ENCODE measurements at places on chromosomes 16 and 17. TPM values are rescaled to one million over a fixed set of nuclear protein-coding genes. Genes with fewer than 3 reads are reported as not detected.
A peak's percentile ranks its signal among the peaks of the same experiment; 100 is the strongest.

The PYY gene
- not detected for total RNA-seq

The TP53TG3C gene
- not detected for total RNA-seq

DNA sequence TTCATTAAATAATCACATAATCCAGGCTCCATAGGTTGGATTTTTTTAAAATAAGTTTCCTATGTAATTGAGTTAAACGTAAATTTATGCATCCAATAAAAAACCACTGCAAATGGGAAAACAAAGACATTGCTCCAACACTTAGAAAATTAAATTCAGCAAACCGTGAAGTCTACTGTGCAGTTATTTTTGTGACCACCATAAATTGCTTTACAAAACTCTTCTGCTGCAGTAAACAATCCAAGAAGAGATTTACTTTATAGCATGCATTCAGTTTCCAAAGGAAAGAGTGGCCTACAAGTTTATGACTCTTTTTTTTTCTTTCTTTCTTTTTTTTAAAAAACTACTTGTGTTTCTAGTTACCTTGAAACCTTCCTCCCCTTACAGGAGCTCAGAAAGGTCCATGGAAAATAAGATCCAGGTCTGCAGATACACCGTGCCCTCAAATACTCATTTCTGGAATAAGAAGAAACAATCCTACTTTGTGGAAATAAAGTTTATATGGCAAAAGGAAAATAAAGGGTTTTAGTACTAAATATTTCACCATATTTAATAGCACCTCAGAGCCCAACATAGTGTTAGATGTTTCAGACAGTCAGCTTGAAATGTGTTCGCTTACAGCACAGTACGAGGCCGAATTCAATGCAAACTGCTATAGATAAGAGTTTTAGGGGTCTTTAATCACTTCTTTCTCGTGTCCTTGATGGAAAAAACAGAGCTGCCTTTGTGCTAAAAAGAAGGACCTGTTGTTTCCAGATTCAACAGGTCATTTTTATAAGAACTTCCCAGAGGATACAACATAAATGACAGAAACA, 3.2 kb downstream of the HS3ST3A1 start:
- no peak overlapping the region for H3K4me3 ChIP-seq
- H3K27me3 ChIP-seq, result peaks cover 58% of the 10 kb centered on the region
- H3K27ac ChIP-seq, result no peak overlapping the region
- H3K4me1 ChIP-seq, result no peaks in the 10 kb centered on the region
- DNase-seq, result no peak

GRCh38 chr16:3068487-3068886, 3.0 kb downstream of the IL32 start:
- peak overlapping the region; percentile 73 for H3K4me3 ChIP-seq
- no peak for DNase-seq
- peaks cover 13% of the 10 kb centered on the region for H3K36me3 ChIP-seq
- H3K27me3 ChIP-seq, result no peaks in the 10 kb centered on the region
- H3K27ac ChIP-seq, result no peak overlapping the region

DNA sequence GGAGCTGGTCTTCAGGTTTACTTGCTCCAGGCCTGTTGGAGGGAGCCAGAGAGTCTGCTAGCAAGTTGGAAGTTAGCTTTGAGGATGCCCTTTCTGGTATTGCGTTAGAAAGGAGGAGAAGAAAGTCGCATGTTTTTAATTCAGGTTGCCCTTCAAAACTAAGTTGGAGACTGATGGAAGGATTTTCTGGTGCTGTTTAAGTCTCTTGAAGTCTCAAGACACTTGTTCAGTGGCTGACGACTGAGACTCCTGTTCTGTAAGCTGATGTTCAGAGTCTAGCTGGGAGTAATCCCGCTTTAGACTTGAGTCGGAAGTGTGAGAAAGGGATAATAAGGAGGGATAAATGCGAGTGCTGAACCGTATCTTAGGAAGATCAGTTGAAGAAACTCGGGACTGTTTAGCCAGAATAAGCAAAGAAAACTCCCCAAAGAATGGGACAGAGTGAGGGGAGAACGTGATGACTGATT, 740 bp downstream of the AATF start:
- peaks cover 5% of the 10 kb centered on the region for H3K27me3 ChIP-seq
- peak overlapping the region; percentile 90 for H3K27ac ChIP-seq
- peaks cover 21% of the 10 kb centered on the region for H3K4me1 ChIP-seq
- no peak for DNase-seq
- H3K4me3 ChIP-seq, result peak overlapping the region; percentile 74
- H3K36me3 ChIP-seq, result peaks cover 14% of the 10 kb centered on the region

DNA sequence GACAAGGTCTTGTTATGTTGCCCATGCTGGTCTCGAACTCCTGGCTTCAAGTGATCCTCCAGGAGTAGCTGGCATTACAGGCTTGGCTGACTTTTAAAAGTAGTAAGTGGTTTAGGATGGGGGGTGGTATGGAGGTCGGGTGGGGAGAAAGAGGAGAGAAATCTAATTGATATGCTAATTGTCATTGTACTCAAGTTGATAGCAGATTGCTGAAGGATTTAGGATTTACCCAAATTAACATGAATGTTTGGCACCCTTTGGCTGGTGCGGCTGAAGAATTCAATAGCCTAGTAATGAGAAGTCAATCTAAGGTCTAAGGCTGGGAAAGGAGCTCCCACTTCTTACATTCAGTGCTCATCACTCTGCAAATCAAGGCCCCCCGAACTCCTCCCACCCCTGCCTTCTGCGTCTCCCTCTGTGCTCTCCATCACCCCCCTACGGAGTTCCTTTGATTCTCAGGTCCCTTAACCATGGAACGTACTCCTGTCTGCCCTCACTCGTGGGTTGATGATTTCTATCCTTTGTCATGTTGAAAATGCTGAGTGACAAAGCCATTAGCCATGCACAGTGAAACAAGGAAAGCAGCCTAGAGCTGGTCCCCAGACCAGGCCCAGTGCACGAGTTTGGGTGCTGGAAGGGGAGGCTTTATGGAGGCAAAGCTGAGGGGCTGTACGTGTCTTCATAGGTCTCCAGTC, 17.3 kb downstream of the CDH13 start:
- peaks cover 25% of the 10 kb centered on the region for H3K4me1 ChIP-seq
- no peak for DNase-seq
- H3K27me3 ChIP-seq, result no peaks in the 10 kb centered on the region
- H3K4me3 ChIP-seq, result no peak overlapping the region

DNA sequence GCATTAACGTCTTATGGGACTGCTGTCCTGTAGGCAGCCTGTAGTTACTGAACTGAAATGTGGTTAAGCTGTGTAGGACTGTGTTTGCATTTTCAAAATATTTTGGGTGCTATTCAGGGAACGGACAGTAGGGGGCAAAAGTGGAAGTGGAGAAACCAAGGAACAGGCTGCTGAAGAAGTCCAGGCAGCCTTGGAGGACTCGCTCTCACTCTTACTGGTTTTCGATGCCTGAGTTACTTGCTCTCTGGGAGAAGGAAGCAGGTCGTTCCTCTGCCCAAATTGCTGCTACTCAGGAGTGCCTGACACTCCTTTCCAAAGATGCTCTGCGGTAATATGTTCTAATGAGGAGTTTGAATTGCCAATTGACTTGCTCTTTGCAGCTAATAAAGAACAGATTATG, 64.5 kb upstream of the RBFOX1 start:
- peaks cover 36% of the 10 kb centered on the region for H3K4me1 ChIP-seq
- no peaks in the 10 kb centered on the region for H3K36me3 ChIP-seq
- no peak overlapping the region for H3K4me3 ChIP-seq
- DNase-seq, result no peak
- peak overlapping the region; percentile 76 for H3K27ac ChIP-seq

GRCh38 chr17:77887464-77888241, 70.8 kb upstream of the TNRC6C start:
- peak overlapping the region; percentile 69 for H3K4me3 ChIP-seq
- no peaks in the 10 kb centered on the region for H3K36me3 ChIP-seq
- peak; percentile 89 for DNase-seq
- H3K4me1 ChIP-seq, result peaks cover 7% of the 10 kb centered on the region

DNA sequence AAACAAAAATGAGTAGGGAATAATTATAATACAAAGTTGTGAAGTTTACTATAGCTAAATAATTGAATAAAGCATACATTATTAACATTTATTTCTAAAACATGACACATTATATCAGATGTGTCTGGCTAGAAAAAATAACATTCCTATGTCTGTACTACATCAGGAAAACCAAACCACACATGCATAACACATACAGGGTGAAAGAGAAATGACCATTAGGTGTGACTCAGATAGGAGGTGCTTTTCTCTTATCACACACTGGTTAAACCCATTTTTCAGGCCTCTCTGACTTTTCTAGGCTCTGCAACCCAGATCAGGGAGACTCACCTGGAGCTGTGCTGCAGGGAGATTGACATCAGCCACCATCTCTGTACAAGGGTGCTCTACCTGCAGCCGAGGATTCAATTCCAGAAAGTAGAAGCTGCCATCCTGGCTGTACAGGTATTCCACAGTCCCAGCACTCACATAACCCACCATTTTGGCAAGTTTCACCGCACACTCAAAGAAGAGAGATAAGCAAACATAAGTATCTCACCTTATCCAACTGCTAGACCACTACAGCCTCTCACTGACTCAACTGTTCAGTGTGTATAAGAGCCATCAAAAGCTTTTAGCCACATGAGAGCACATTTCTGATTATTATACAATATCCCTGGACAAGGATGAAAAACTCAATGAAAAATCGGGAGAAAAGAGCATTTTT, 116.6 kb upstream of the C17orf78 start:
- no peaks in the 10 kb centered on the region for H3K36me3 ChIP-seq
- no peak for DNase-seq
- H3K4me1 ChIP-seq, result no peaks in the 10 kb centered on the region
- no peak overlapping the region for H3K27ac ChIP-seq
- H3K27me3 ChIP-seq, result no peaks in the 10 kb centered on the region

All from psoas muscle (tissue), 8 donors.